Non-pigmented ciliary epithelial cell (primary cell): ENCODE measurements at places on chromosomes 2 and 18.

DNA sequence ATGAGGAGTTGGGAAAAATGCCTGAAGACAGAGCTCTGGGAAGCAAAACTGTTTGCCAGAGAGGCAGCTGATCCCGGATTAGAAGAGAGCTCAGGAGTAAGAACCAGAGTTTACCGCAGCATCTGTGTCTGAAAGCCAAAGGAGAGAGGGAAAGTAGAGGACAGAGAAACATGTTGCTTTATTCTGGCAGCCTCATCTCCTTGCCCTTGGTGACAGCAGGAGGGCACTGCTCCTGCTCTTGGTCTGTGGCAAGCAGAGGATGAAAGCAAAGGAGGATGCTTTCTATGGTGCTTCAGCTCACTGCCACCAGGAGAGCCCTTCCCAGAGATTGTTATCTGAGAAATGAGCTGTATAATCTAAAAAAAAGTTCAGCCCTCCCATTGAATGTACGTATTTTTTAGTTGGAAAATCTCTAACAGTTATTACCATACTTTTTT, 7.7 kb downstream of the SLC1A4 start:
- DNase-seq, result no peak

- no peak for DNase-seq
Measured at GRCh38 chr2:217873371-217873770, 129.4 kb downstream of the TNS1 start.

- DNase-seq, result no peak
Measured at GRCh38 chr2:8219631-8220355, 462.1 kb upstream of the ID2 start.

DNA sequence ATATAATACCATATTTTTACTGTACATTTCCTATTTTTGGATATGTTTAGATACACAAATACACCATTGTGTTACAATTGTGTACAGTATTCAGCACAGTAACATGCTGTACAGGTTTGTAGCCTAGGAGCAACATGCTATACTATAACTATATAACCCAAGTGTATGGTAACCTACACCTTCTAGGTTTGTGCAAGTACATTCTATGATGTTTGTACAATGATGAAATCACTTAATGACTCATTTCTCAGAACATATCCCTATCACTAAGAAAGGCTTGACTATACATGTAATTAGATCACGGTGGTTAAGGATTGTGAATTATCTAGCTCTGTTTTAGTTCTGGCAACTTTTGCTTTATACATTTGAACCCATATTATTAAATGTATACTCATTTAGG, 31.3 kb downstream of the NPHP1 start:
- no peak for DNase-seq

GRCh38 chr2:60316381-60317033, 236.9 kb downstream of the BCL11A start:
- no peak for DNase-seq

GRCh38 chr2:132915812-132916549, 246.0 kb upstream of the LYPD1 start:
- no peak for DNase-seq

GRCh38 chr2:207137596-207138337, 28.0 kb downstream of the KLF7 start:
- DNase-seq, result no peak

GRCh38 chr18:11286431-11286830, 137.1 kb upstream of the PIEZO2 start:
- no peak for DNase-seq

DNA sequence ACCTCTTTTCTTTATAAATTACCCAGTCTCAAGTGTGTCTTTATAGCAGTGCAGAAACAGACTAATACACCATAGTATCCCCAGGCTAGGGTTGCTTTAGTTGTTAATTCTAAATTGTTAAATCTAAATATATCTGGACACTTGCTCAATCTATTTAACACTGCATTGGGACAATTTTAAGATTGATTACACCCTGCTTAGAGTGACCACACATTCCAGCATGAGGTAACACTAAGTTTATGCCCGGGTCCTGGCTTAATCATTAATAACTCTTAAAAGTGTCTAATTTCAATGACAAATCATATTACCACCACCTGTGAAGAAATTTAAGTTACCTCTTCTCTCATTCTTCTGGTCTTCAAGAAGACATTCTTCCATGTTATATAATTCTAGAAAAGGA, 131.4 kb downstream of the ZNF385B start:
- no peak for DNase-seq

- no peak for DNase-seq
Measured at GRCh38 chr2:225052703-225053102, 10.4 kb upstream of the DOCK10 start.

- DNase-seq, result no peak
Measured at GRCh38 chr2:159555651-159556392, 60.5 kb downstream of the BAZ2B start.

DNA sequence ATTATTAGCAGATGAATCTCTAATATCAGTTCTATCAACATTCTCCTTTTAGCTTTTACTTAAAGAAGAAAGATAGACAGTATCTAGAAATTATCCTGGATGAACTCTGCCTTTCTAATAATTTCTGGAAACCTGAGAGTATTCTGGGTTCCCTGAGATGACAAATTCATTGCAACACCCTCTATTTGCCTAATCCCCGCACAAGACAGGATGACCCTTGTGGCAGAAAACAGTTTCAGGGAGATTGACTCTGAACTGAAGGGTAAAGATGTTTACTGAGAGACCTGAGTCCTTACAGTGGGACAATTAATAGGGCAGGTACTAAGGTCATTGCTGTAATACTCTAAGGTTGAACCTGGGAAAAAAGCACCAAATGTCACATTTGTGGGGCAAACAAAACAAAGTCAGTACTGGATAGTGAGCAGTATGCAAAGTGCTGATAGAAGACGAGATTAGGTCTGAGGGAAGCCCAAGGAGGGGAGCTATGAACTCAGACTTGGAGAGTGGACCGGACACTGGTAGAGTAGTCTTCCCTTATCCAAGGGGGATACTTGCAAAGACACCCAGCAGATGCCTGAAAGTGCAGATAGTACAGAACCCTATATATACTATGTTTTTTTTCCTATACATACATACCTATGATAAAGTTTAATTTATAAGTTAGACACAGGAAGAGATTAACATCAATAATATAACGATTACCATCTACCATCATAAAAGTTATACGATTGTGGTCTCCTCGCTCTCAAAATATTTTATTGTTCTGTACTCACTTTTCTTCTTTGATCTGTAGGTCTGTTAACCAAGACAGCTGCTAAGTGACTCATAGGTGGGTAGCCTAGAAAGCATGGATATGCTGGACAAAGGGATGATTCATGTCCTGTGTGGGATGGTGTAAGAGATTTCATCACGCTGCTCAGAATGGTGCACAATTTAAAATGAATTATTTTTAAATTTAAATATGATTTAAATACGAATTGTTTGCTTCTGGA, 148.3 kb upstream of the KLHL14 start:
- DNase-seq, result peak; percentile 97

DNA sequence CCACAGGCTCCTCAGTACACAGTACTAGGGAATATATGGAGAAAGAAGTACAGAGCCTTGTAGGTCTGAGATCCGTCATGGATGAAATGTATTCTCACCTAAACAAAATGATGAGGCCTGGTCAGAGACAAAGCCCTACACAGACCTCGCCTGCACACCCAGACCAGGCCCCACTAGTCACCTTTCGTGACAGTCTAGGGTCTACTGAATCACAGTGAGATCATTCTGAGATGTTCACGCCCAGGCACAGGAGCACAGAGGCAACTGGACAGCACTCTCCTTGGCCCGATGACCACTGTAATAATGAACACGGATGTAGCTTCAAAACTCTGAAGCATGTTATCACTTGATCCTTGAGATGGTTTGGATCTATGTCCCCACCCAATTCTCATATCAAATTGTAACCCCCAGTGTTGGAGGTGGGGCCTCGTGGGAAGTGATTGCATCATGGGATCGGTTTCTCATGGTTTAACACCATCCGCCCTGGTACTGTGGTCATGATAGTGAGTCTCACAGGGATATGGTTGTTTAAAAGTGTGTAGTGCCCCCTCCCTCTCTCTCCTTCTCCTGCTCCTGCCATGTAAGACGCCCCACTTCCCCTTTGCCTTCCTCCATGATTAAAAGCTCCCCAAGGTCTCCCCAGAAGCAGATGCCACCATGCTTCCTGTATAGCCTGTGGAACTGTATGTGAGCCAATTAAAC, 15.1 kb downstream of the DOCK10 start:
- no peak for DNase-seq

- no peak for DNase-seq
Measured at GRCh38 chr18:73407506-73407905, 539.7 kb upstream of the NETO1 start.

DNA sequence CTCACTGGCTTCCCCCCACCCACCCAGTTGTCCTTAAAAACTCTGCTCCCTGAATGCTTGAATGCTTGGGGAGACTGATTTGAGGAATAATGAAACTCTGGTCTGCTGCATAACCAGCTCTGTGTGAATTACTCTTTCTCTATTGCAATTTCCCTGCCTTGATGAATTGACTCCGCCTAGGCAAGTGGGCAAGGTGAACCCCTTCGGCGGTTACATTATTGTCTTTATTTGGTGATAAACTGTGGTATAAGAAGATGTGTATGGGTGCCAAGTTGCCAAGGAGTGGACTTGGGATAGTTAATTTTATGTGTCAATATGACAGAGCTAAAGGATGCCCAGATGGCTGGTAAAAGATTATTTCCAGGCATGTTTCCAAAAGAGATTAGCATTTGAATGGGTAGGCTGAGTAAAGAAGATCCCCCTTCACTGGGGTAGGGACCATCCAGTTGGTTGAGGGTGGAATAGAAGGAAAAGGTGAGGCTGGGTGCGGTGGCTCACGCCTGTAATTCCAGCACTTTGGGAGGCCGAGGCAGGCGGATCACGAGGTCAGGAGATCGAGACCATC, 98.5 kb upstream of the HAAO start:
- no peak for DNase-seq

GRCh38 chr2:36287363-36288275, 68.0 kb upstream of the CRIM1 start:
- DNase-seq, result peak; percentile 59

GRCh38 chr2:61700464-61700863, 153.4 kb downstream of the FAM161A start:
- no peak for DNase-seq

DNA sequence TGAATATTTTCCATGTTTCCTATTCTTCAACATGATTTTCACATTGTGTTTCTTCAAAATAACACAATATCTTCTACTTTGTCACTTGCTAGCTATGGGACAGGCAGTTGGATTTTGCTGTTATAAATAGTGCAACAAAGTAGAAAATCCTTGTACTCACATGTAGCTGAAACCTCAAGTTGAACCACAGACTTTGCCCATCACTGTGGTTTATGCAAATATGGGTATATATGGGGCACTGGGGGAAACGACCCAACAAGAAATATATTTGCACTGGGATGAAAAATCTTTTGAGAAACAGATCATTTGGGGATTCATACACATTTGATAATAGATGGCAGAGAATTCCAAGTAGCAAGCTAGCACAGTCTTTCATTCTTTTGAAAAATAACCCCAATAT, 486.3 kb upstream of the MAP2 start:
- no peak for DNase-seq

- DNase-seq, result no peak
Measured at GRCh38 chr2:184646177-184646576, 47.8 kb downstream of the ZNF804A start.

DNA sequence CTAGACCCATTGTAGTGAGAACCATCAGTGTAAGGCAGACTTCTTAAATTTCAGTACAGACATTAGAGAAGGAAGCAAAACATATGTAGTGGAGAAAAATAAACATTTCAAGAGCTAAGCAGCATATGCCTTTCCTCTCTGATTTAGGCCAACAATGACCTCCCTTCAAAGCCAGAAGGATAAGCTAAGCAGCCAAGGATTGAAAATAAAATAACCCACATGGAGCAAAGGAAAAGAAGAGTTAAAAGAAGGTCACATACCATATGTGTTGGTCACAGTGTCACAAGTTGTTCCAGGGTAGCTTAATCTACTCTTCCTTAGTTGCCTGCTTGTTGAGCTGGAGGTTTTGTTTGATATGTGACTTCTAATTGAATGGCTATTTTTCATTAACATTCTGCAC, 15.6 kb upstream of the LAMA1 start:
- peak; percentile 15 for DNase-seq

- no peak for DNase-seq
Measured at GRCh38 chr2:100865816-100866460, 46.0 kb downstream of the NPAS2 start.

GRCh38 chr18:75638223-75638775, 210.8 kb upstream of the SMIM21 start:
- no peak for DNase-seq

GRCh38 chr2:120687210-120687609, 48.5 kb upstream of the GLI2 start:
- no peak for DNase-seq

- DNase-seq, result no peak
Measured at GRCh38 chr2:100321866-100322820, at the start of gene LONRF2. TSS of gene LONRF2 (minus strand) at chr2:100322501. CDS start at chr2:100322093, 408 bp downstream.

- DNase-seq, result no peak
Measured at GRCh38 chr2:193895226-193895625, 1700.5 kb upstream of the TMEFF2 start.

- DNase-seq, result no peak
Measured at GRCh38 chr2:64992218-64992617, 3.0 kb downstream of the SLC1A4 start.

- DNase-seq, result no peak
Measured at GRCh38 chr2:119939915-119940314, 73.0 kb upstream of the EPB41L5 start.

- no peak for DNase-seq
Measured at GRCh38 chr2:176917-177316, 86.9 kb downstream of the SH3YL1 start.

DNA sequence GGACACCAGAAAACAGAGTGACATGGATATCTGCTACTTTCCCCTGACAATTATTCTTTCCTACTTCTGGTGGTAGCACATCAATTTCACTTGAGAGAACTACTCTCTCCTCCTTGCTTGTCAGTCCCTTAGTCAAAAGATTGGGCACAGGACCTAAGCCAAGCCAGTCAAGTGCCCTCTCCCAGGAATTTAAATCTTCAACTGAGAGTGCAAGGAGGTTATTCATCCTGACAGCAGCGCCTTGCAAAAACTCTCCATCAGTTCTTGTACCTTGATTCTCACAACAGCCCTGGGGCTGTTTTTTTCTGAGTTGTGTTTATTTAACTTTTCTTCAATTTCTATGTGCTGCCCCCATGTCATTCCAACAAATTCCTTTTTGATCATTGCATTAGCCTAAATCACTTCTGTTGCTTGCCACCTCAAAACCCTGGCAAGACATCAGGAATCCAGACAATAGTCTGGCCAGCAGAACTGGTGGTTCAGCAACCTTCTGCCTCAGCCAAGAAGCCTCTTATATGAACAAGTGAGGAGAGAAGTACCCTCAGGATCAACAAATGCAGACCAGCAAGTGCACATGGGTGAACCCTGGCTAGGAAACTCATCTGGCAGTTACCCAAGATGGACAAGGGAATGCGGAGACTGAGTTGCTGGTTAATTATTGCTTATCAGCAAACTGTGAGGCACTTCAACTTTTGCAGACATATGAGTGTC, 19.4 kb downstream of the COL4A3 start:
- DNase-seq, result no peak
